ENCODE measurements at places on chromosomes 12 and 14.

GRCh38 chr12:94504386-94504785, 44.7 kb upstream of the CEP83 start:
- no peak for DNase-seq

DNA sequence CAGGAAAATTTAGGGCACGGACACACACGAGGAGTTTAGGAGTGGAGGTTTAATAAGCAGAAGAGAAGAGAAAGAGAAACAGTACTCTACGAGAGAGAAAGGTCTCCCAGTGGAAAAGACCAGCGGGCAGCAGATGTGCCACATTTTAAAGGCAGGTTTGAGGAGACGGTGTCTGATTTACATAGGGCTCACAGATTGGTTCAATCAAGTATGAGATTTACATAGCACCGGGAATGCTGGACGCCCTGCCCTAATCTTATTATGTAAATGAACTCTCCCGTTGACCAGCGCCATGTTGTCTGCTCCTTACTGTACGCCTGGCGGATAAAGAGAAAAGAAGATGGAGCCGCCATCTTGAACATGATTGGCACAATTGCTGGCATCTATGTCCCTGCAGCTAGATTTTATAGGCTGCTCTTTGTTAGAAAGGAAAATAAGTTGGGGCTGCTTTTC, 17.9 kb downstream of the NFKBIA start:
- DNase-seq: no peak

DNA sequence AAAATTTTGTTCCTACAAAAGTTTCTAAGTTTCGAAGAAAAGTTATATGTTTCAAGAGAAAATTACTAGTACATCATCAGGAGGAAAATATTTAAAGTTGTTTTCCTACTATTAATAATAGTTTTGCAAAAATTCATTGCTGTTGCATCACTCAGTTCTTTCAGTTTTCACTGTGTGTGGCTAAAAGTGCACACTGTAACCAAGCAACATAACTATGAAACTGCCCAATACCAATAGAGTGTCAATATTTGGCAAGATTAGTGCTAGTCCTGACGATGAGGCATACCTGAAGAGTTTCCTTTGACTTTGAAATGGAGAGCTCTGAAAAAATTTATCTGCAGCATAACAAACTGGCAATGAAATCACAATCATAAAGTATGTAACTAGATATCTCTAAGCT, 194.3 kb downstream of the CPNE8 start:
- no peak for DNase-seq

DNA sequence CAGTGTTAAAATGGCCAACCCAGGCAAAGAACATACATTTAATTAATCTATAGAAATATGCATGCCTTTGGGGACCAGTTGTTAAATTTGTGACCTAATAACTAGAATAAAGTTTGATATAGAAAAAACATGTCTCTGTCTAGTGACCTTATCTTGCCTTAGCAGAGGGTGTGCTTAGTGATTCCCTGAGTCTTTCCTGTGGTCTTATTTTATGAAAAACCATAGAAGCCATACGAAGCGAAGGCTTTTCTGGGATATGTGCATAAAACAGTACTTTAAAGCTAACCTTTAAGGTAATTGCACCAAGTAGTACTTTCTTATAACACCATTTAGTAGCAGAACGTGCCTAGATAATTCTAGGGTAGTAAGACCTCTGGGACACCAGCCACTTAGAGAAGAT, 379.4 kb downstream of the ZFP36L1 start:
- no peak for DNase-seq

GRCh38 chr12:24603371-24603770, 345.5 kb downstream of the BCAT1 start:
- no peak for DNase-seq

DNA sequence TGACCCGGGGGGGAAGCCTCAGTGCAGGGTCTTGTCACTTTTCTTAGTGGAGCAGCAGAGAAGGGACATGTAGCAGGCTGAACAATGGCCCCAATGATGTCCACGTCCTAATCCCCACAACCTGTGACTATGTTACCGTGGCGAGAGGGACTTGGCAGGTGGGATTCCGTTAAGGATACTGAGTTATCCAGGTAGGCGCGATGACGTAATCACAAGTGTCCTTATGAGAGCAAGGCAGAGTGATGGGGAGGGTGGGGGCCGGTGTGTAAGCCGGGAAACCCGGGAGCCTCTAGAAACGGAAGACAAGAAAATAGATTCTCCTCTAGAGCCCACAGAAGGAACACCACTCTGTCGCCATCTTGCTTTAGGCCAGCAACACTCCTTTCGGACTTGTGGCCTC, 4.4 kb downstream of the OTUB2 start:
- DNase-seq: no peak

- no peak for DNase-seq
Observed at GRCh38 chr12:26808766-26809476, 24.1 kb downstream of the ITPR2 start.

Measured in ovary (tissue), 10 donors.